ENCODE measurements at places on chromosomes 4 and X. TPM values are rescaled to one million over a fixed set of nuclear protein-coding genes. Genes with fewer than 3 reads are reported as not detected.

HMX1 gene
- total RNA-seq, result not detected

STAP1 gene
- not detected for total RNA-seq

ARHGAP36 gene
- not detected for total RNA-seq

MXD4 gene
- 28.5 TPM for total RNA-seq

GABRE gene
- 54.4 TPM for total RNA-seq

SETD7 gene
- 76.9 TPM for total RNA-seq

PRR32 gene
- not detected for total RNA-seq

PDZD4 gene
- total RNA-seq, result not detected

MSX1 gene
- total RNA-seq, result 3.8 TPM

CFAP47 gene
- total RNA-seq, result 0.07 TPM

GSX2 gene
- not detected for total RNA-seq

KLB gene
- total RNA-seq, result under 0.01 TPM

HSFX1 gene
- 0.93 TPM for total RNA-seq

ASMT gene
- not detected for total RNA-seq

QRFPR gene
- total RNA-seq, result not detected

TCEAL7 gene
- total RNA-seq, result 0.50 TPM

CFP gene
- total RNA-seq, result under 0.01 TPM

ADH1B gene
- not detected for total RNA-seq

USP51 gene
- under 0.01 TPM for total RNA-seq

AFF2 gene
- total RNA-seq, result 0.14 TPM

AMOT gene
- total RNA-seq, result under 0.01 TPM

GLRA3 gene
- not detected for total RNA-seq

ARL9 gene
- total RNA-seq, result under 0.01 TPM

TLL1 gene
- 0.50 TPM for total RNA-seq

ATOH1 gene
- total RNA-seq, result not detected

HTR2C gene
- total RNA-seq, result not detected

RASGEF1B gene
- 5.6 TPM for total RNA-seq

ADGRL3 gene
- total RNA-seq, result 0.36 TPM

SUPT20HL2 gene
- not detected for total RNA-seq

GPRASP3 gene
- total RNA-seq, result 5.2 TPM

HERC3 gene
- total RNA-seq, result 33.4 TPM

RTL9 gene
- under 0.01 TPM for total RNA-seq

KCND1 gene
- total RNA-seq, result 0.93 TPM

CLDN34 gene
- total RNA-seq, result 0.14 TPM

CABS1 gene
- total RNA-seq, result not detected

LPAR4 gene
- total RNA-seq, result not detected

FAM9C gene
- total RNA-seq, result not detected

SLC34A2 gene
- under 0.01 TPM for total RNA-seq

ASB11 gene
- not detected for total RNA-seq

OPHN1 gene
- total RNA-seq, result 7.9 TPM

DCAF8L2 gene
- total RNA-seq, result not detected

SMPX gene
- not detected for total RNA-seq

STATH gene
- total RNA-seq, result not detected

BEX2 gene
- 65.6 TPM for total RNA-seq

Data from nasal cavity respiratory epithelium epithelial cell of viscerocranial mucosa (primary cell).